Stimulated activated CD4-positive, alpha-beta T cell treated with anti-CD3 and anti-CD28 coated beads, Interleukin-2, amount 100 ng/mL, for 24 hours (primary cell): ENCODE measurements at places on chromosomes 1 and 21.

DNA sequence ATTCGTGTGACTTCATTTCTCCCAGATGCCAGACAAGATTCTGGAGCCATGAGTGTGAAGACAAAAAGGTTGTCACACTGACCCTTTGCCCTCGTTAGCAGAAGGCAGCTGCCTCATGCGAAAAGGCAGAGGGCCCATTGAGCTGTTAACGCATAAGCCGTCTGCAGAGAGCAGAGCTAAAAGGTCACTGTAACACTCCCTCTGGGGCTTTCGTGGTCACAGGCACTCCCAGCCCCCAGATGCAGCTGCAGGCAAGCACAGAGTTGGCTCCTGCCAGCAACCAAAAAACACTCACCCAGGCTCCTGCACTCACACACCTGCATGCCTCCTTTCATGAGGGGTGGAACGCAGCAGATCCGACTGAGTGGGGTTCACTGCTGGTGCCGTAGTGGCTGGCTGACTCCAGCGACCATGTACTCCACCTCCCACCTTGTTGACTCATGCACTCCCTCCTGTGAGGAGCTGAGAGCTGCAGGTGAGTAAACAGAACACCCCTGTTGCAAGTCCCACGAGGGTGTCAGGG lies 287.5 kb downstream of the SMYD3 start:
- DNase-seq: no peak

GRCh38 chr1:33310702-33311101 lies 10.2 kb downstream of the A3GALT2 start:
- DNase-seq: no peak

DNA sequence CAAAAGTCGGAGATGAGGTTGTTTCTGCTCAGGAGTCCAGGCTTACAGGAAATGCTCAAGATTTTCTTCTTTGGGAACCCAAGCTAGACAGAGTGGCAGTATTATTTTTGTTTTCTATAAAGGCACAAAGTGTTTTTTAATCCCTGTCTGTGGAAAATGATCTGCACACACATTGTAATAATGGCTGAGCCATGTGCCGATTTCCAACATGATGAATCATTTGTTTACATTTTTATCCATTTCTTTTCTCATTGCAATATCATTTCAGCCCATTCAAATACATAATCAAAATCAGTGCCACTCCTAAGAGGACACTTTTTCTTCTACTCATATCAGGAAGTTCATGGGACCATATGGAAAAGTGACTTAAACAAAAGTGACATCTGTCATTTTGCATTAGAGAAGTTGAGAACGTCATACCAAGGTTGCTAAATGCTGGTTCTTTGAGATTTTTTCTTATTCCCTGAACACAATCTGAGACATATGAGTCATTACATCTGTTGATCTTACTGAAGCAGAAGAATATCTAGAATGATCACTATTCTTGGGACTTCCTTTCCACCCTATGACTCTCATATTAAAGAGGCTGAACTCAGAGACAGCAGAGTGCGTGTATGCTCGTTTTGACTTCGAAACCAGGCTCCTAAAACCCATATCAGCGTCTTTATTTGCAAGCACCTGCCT lies 44.9 kb downstream of the ACTA1 start:
- DNase-seq: no peak

- no peak for DNase-seq
These were observed 67.0 kb downstream of the LMX1A start for GRCh38 chr1:165289556-165289955.

DNA sequence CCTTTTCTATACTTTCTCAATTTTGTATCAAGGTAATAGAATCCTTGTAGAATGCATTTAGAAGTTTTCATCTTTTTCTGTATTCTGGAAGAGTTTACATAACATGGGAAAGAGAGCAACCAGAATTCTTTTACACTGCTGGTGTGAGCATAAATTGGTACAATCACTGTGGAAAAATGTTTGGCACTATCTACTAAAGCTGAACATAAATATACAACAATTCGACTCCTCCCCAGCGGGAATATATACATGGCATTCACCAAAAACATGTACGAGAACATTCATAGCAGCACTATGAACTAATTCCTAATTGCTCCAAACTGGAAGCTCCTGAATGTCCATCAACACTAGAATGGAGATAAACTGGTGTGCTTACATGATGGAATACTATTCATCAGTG lies 1.8 kb upstream of the ACBD6 start:
- DNase-seq: no peak

DNA sequence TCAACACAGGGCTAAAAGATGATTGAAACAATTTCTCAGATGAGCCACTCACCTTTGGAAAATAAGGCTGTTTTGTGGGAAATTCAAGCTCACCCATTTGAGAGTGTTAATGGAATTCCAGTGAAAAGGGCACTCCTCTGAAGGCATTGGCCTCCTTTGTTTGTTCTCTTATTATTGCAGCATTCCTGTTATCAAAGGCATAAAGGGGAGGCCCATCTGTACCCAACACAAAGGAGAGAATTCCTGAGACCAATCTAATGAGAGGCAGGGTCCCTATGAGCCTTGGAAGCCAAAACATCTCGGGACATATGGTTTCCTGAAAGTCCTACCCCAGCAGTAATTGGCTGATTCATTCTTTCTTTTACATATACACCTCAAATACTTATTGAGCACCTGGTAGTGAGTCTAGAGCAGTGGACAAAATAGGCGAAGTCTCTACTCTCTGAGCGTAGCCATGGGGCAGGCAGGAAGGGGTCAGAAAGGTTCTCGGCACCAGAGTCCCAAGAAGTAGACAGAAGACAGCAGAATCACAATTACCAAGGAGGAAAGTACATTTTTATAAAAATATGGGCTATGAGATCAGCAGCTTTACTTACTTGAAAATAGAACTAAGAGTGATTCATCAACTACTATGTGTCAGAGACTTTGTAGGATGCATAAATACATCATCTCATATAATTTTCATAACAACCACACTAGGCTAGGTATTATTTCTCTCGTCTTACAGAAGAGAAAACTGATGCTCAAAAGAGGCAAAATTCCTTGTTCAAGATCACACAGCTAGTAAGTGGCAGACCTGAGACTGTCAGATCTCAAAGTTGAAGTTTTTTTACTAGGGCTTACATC lies 218.7 kb downstream of the DAB1 start:
- DNase-seq: no peak

DNA sequence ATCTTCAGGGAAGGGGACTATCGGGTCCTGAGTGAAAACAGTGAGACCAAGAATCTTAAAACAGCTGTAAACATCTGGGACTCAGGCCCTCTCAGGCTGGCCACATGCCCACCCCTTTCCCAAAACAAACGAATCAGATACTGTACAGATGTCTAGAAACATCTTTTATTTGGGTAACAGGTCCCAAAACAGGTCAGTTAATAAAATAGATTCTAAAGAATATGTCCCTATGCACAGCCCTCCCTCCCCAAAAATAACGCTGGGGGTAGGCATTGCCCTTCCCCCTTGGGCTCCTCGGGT lies 499 bp upstream of the CRTC2 start:
- no peak for DNase-seq

- DNase-seq: no peak
These were observed 22.3 kb upstream of the ABCA4 start for GRCh38 chr1:94143173-94143808.

DNA sequence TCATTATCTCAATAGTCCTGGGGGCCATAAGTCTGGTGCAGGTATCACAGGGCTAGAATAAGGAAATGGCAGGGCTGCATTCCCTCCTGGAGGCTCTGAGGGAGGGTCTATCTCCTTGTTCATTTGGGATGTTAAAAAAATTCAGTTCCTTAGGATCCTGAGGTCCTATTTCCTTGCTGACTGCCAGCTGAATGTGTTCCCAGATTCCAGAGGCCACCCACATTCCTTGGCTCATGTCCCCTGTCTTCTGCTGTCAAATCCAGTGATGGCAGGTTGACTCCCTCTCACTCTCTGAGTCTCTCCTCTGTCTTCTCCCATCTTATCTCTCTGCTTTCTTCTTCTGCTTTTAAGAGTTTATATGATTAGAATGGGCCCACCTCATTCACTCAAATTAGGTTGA lies 400.6 kb downstream of the PTPRU start:
- peak; percentile 7 for DNase-seq
